Body of pancreas (tissue), 4 donors: ENCODE measurements at places on chromosomes 11 and 22. TPM values are rescaled to one million over a fixed set of nuclear protein-coding genes. Genes with fewer than 3 reads are reported as not detected.

DNA sequence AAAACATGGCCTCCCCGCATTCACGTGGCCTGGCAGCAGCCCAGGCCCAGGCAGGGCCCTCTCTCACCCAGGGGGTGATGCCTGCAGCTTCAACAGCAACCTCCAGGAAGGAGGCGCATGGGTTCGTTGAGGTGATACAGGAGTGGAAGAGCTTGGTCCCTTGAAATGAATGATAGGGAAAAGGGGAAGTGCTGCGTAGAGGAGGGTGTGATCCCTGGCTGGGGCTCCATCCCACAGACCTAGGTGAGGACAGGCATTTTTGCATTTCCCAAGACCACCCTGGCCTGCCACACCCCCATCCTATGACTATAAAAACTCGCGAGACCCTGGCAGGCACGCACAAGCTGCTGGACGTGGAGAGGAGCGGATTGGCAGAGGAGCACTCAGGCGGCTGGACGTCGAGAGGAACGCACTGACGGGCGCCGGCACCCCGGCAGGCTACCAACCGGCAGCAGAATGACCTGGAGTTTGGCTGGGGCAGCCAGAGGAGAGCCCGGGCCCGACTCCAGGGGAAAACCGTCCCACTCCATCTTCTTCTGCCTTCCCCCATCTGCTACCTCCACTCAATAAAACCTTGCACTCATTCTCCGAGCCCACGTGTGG lies 32.6 kb downstream of the RTN4R start:
- DNase-seq: no peak

DNA sequence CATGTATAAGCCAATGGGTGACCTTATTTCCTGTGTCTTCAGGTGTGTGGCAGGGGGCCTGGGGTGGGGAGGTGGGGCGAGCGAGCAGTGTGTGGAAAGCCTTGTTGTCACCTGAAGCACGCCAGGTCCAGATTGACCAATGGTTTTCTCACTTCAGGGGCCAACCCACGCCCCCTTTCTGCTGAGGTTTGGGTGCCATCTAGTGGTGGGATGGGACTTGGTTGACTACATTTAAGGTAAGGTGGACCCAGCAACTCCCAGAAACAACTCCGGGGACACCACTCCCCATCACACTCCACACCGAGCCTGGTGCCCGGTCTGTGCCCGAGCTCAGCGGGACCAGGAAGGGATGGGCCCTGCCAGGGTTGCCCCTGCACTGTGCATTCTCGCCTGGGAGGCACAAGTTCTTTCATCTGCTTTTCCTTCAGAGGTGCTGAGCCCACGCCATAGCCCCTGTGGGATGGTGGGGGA lies 40.0 kb downstream of the TPCN2 start:
- DNase-seq: peak; percentile 77

GRCh38 chr11:79092791-79093353 lies 348.0 kb downstream of the TENM4 start:
- DNase-seq: peak; percentile 43

- DNase-seq: no peak
These were observed 48.7 kb downstream of the IGLL5 start for GRCh38 chr22:22936180-22936914.

GRCh38 chr22:32343941-32344340 lies 13.7 kb upstream of the RFPL3 start:
- no peak for DNase-seq

- no peak for DNase-seq
These were observed 8.1 kb upstream of the TOP3B start for GRCh38 chr22:21990445-21991303.

DNA sequence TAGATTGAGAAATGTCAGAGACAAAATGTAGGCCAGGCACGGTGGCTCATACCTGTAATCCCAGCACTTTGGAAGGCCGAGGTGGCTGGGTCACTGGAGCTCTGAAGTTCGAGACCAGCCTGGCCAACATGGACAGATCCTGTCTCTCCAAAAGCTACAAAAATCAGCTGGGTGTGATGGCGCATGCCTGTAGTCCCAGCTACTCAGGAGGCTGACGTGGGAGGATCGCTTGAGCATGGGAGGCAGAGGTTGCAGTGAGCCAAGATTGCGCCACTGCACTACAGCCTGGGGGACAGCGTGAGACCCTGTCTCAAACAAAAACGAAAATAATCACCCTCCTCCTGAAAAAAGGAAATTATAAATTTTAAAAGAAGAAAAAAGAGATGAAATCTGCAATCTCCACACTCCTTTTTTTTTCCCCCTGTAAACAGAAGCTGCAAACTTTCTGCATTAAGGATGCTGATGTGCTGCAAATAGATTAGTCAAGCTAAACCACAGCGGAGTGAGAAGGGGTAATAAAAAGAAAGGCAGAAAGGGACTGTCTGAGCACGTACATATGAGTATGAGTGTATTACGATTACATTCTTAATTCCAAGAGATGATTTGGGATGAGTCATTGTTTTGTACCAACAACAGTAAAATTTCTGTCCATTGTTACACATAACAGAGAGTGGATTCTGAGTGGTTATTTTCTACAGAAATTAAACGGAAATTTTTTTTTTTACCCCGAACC lies 87.3 kb downstream of the SIK3 start:
- no peak for DNase-seq

- DNase-seq: no peak
These were observed 196.3 kb downstream of the BUD13 start for GRCh38 chr11:116576526-116576925.

GRCh38 chr11:127193950-127194349 lies 193.4 kb upstream of the KIRREL3 start:
- DNase-seq: no peak

DNA sequence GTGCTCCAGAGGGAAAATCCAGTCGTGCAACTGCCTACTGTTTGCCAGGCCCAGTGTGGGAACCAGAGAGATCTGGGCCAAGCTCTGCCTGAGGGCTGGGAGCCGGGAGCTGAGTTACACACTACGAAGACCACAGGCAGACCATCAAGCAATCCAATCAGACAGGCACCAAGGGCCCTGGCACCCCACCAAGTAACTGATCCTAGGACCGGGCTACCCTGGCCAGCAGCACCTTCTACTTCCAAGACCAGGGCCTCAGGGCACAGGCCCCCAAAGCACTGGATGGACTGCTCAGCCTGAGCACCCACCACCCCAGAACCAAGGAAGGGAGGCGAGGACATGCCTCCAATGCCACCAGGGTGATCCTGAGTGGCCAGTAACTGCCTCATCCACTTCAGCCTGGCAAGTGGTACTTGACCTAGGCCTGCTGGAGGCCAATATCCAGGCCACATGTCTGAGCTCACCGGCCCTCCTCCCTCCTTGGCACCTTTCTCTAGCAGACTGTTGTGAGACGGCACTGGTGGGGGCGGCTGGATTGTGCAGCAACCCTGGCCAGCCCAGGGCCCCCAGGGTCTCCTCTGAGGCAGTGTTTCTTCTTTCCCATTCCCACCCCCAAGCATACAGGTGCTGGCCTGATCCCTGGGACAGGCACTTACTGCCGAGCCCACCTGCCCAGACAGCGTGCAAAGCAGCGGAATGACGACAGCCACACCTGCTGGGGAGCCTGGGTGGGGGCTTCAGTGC lies 20.7 kb upstream of the ARFGAP3 start:
- no peak for DNase-seq

- no peak for DNase-seq
These were observed 10.3 kb downstream of the YAP1 start for GRCh38 chr11:102120437-102120973.

- DNase-seq: no peak
These were observed 54.3 kb downstream of the ADM start for GRCh38 chr11:10359171-10359570.

DNA sequence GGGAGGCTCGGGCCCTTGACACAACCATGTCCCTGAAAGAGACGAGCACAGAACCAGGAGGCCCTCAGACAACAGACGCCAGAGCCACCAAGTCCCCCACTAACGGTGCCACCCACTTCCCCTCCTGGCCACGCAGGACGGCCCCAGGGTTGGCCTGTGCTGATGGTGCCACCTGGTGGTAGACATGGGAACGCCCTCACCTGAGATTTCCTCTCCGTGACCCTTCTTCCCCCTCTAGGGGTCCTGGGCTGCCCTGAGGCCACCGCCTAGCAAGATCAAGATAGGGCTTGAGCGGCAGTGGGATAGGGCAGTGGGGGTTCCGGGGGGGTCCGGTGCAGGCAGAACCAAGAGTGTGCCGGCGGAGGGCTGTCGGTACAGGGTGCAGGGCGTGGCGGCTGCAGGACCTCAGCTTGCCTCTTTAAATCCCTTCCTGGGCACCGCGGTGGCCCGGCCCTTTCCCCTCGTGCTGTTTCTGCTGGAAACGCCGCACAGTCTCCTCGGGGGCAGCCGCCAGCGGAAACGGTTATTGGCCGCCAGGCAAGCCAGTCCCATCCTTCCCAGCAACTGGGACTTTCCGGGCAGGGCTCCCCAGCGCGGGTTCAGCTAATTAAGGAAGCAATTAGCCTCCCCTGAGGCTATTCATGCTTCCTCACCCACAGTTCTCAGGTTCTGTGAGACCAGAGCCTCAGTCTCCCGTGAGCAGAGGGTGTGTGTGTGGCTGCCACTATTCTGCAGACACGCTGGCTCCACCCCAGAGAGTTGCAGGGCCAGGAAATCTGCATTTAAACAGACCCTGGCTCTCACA lies 5.5 kb upstream of the NFAM1 start:
- peak; percentile 79 for DNase-seq

DNA sequence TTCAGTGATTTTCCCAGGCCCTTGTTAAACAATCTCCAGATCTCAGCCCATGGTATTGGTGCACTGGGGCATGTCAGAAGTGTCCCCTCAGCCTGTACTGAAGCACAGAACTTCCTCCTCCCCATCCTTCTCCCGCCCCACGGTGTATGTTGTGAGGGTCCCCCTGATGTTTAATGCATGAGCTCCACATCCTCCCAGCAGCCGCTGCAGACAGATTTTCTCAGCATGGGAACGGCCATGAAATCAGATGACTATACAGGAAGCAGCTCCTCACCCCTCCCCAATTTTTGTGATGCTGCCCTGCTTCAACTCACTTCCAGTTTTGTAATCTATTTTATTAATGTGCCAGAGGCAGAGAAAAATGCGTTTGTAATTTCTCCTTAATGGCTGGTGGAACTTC lies 406.0 kb downstream of the MIAT start:
- no peak for DNase-seq

DNA sequence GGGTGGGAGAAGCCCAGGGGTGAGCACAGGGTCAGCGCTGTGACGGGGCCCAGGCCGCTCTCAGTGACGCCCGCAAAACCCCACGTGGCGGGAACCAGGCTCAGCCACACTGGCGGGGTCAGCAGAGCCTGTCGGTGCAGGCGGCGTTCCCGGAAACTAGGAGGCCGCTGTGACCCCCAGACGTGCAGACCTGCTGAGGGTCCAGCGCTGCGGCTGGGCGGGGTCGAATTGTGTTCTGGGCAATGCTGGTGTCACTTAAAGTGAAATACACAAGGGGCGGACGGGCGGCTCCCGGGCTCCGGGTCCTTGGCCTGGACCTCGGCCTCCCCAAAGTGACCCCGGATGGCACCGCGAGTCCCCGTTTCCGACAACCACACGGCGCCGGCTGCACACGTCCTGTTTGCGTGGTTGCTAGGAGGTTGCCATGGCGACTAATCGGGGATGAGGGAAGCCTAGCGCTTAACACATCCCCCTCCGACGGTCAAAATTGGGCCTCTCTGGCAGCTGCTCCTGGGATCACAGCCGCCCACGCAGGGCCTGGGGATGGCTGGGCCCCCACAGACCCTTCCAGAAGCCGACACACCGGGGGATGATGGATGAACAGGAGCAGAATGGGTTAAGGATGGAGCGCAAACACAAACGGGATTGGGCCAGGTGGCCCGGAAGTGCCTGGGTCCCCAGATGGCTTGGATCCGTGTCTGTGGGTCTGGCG lies 81.7 kb upstream of the PRR5 start:
- peak; percentile 37 for DNase-seq

GRCh38 chr11:38788561-38788960 lies 2190.5 kb upstream of the RAG2 start:
- no peak for DNase-seq

DNA sequence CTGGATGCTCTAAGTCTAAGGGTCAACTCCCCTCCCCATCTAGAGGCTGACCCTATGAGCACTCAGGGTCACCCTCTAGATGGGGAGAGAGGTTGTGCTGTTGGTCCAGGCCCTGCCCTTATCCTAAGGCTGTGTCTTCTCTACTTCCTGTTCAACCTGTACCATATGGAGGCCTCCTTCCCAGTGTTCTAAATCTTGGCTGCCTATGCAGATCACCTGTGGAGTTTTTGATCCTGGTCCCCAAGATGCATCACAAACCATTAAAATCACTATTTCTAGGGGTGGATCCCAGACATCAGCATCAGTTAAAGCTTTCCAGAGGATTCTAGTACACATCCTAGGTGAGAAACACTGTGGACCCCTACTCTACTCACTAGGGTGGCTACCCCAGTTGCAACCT lies 26.2 kb downstream of the LARGE1 start:
- no peak for DNase-seq

DNA sequence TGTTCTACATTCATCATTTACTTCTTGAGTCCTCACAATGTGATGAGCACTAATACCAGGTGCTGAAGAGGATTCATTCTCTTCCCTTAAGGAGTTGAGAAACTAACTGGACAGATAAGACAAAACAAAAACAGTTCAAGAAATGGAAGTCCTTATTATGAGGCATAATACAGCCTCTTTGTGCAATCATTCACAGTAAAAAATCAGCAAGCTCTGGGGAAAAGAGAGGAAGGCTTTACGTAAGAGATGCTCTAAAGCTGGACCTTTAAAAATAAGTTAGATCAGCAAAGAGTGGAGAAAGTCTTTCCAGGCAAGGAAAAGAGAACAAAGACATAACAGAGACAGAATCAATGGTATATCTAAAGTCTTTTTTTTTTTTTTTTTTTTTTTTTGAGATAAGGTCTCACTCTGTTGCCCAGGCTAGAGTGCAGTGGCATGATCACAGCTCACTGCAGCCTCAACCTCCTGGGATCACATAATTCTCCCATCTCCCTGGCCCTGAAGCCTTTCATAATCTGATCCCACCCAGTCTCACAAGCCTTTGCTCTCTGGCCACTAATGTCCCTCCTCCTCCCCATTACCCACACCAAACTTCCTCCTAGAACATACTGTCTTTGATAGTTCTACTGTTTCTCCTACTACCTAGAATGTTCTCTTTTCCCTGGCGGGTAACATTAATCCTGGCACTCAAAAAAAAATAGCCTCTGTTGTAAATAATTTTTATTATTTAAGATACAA lies 40.9 kb downstream of the MRTFA start:
- no peak for DNase-seq

The ZNF215 gene
- 7.3 TPM for total RNA-seq

The NLRP6 gene
- 1.0 TPM for total RNA-seq

The PNPLA3 gene
- 0.66 TPM for total RNA-seq

The TPST2 gene
- 586 TPM for total RNA-seq

The MRPL21 gene
- total RNA-seq: 21.8 TPM

The SNX19 gene
- 245 TPM for total RNA-seq

The ACER3 gene
- 4.6 TPM for total RNA-seq

The RIBC2 gene
- total RNA-seq: not detected

The TRIM49 gene
- not detected for total RNA-seq

The TOB2 gene
- 27.2 TPM for total RNA-seq

The SPDYC gene
- not detected for total RNA-seq

The HTR3B gene
- total RNA-seq: not detected
